ENCODE measurements at places on chromosomes 5 and 9. TPM values are rescaled to one million over a fixed set of nuclear protein-coding genes. Genes with fewer than 3 reads are reported as not detected.
A peak's percentile ranks its signal among the peaks of the same experiment; 100 is the strongest.

GRCh38 chr5:83776437-83777031 is 55.9 kb upstream of the HAPLN1 start:
- DNase-seq: no peak

- DNase-seq: no peak
These were observed 1.7 kb upstream of the AGTPBP1 start for GRCh38 chr9:85743275-85744128.

- DNase-seq: no peak
These were observed 1.3 kb upstream of the PTPDC1 start for GRCh38 chr9:94082956-94083355.

GRCh38 chr9:26694381-26695297 is 198.0 kb downstream of the CAAP1 start:
- DNase-seq: no peak

DNA sequence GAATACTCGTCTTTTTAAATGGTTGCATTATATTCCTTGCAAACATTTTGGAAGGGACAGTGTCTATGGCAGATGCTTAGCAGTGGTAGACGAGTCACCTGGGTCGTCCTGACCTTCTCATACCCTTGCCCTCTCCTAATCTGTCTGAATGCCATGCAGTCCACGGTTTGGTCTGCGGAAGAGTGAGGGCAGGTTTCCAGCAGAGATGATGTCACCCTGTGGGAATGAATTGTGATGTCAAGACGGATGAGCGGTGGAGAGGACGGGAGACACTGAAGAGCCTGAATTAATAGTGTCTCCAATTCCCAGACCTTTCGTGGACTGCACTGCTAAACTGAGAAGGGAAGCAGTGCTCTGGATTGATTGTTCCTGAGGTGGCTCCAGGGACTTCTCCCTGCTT is 329.0 kb upstream of the PANK3 start:
- DNase-seq: no peak

- no peak for DNase-seq
These were observed 19.8 kb downstream of the DYNC2I2 start for GRCh38 chr9:128636556-128637530.

DNA sequence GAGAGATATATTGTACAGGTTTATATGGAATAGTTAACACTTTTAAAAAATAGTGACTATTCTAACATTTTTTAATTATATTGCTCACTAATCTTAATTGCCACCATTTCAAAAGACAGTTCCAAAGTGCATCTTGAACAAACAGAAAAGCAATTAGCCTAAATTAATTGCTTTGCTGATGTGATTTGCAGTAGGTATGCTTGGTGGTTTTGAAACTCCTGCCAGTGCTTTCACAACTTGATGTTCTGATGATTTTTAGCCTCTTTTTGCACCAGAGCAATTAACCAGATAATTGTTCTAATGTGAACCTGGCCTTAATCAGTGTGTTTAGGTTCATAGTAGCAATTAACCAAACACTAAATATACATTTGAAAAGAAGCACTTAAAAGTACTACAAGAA is 207.6 kb downstream of the FBXL17 start:
- no peak for DNase-seq

GRCh38 chr5:55191165-55191564 is 18.2 kb upstream of the CDC20B start:
- DNase-seq: no peak

DNA sequence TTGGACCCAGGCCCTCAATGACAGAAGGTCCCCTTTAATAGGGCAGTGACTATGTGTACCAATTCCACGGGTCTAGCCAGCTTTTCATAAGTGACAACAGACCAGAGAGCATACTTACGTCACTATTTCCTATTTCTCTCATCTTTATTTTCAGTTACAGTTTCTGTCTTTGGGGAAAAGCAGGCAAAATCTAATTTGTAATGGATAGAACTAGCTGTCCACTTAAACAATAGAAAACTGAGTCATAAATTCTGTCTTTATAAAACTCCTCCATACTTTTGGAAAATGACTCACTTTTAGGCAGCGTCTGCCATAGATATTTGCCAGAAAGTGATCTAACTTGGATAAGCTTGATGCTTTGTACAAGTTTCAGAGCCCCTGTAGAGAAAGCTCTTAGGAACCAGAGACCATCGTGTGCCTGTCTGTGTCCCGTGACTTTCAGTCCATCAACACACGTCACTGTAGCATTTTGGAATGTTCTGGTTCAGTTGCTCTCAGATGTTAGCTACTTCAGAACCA is 101.9 kb downstream of the F2RL2 start:
- DNase-seq: peak; percentile 50

GRCh38 chr5:143026380-143026779 is 256.2 kb downstream of the ARHGAP26 start:
- DNase-seq: no peak

ECM2 gene
- polyA plus RNA-seq: 7.1 TPM

PCDH12 gene
- polyA plus RNA-seq: 2.5 TPM

TPRN gene
- 9.3 TPM for polyA plus RNA-seq

ANXA6 gene
- 426 TPM for polyA plus RNA-seq

NEUROG1 gene
- polyA plus RNA-seq: not detected

PCDHGA9 gene
- polyA plus RNA-seq: 3.1 TPM

F2RL2 gene
- 1.1 TPM for polyA plus RNA-seq
